ENCODE measurements at places on chromosomes 13 and 19.
A peak's percentile ranks its signal among the peaks of the same experiment; 100 is the strongest.

- DNase-seq: peak; percentile 67
Measured at GRCh38 chr19:43684326-43684725, 14.4 kb upstream of the PLAUR start.

DNA sequence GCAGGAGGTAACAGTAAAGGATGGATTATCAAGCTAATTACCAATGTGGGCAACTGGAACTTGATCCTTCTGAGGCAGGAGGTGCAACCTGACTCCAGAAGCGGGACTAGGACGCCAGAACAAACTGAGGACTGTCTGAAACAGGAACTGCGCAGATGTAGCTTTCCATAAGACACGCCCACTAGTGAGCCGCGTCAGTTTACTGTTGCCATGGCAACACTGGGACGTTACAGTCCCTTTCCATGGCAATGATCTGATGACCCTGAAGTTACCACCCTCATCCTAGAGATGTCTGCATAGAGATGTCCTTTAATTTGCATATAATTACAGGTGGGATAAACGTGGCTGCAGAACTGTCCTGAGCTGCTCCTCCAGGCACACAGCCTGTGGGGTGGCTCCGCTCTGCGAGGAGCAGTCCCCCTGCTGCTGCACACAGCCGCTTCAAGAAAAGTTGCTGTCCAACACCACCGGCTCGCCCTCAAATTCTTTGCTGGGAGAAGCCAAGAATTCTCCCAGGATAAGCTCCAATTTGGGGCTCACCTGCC is 816.6 kb downstream of the UQCRFS1 start:
- DNase-seq: no peak

DNA sequence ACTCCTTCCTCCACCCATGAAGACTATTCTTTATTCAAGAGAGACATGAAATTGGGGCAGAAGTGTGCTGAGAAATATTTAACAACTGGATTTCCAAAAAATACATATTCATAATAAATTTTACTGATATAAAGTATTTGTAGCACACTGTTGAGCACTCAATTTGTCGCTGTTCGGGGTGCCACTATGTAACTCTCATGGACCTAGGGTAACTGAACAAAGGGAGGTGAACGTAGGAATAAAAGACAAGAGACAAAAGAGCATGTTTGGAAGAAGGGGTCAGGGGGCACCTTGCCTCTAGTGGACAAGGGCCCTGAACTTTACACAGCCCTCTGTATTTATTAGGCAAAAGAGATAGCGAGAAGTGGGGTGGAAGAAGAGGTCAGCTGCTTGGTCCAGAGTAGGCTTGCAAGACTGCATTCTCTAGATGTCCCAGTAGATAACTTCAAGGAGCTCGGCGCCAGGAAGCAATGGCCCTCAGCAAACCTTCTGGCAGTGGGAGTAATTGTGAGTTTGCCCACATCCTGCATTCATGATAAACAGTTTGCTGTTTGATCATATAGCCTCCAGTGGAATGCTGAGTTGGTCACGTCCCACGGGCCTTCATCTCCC is 4.5 kb upstream of the ZNF175 start:
- no peak for DNase-seq

- DNase-seq: peak; percentile 81
Measured at GRCh38 chr13:45695198-45695730, 6.9 kb upstream of the CBY2 start.

- peak; percentile 77 for DNase-seq
Measured at GRCh38 chr13:28251466-28251865, 113.1 kb downstream of the PAN3 start.

DNA sequence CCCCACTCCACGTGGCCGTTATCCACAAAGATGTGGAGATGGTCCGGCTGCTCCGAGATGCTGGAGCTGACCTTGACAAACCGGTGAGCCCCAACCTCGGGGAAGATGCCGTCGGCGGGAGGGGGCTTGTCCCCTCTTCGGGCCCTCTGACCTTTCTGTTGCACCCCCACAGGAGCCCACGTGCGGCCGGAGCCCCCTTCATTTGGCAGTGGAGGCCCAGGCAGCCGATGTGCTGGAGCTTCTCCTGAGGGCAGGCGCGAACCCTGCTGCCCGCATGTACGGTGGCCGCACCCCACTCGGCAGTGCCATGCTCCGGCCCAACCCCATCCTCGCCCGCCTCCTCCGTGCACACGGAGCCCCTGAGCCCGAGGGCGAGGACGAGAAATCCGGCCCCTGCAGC is 4.8 kb downstream of the CCER2 start:
- no peak for DNase-seq

GRCh38 chr13:95955255-95955654 is 97.9 kb downstream of the UGGT2 start:
- no peak for DNase-seq

- DNase-seq: peak; percentile 78
Measured at GRCh38 chr19:14507704-14508542, 10.3 kb downstream of the DNAJB1 start.

- no peak for DNase-seq
Measured at GRCh38 chr13:60398379-60398891, 1.4 kb downstream of the TDRD3 start.

GRCh38 chr19:16051254-16052025 is 24.9 kb upstream of the TPM4 start:
- peak; percentile 25 for DNase-seq

- DNase-seq: peak; percentile 56
Measured at GRCh38 chr19:42528354-42529247, at the start of gene CEACAM1. TSS of gene CEACAM1 (minus strand) at chr19:42528481. CDS start at chr19:42528374, 107 bp downstream.

GRCh38 chr13:110517505-110518225 is 43.9 kb downstream of the RAB20 start:
- DNase-seq: no peak

Measured in suppressor macrophage treated with lipopolysaccharide for 1 hour (primary cell).